ENCODE measurements at places on chromosomes 6 and 20.

GRCh38 chr20:1535420-1536175, 21.9 kb downstream of the SIRPD start:
- DNase-seq, result no peak

DNA sequence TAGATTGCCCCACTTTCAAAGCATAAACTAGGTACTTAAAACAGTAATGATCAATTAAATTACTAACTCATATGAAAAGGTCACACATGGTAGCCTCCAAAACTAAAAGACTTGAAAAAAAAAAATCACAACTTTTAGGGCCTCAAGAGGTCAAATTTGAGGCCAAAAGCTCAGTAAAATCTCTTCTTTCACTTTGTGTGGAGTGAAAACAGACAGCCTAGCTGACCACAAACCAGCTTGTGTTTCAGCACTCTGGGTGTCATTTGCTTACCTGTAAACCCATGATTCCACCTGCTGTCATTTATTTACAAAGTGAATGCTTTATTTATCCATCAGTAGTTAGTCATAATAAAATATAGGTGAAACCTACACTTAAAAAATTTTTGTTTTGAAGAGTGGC, 34.0 kb downstream of the GNAS start:
- DNase-seq, result no peak

DNA sequence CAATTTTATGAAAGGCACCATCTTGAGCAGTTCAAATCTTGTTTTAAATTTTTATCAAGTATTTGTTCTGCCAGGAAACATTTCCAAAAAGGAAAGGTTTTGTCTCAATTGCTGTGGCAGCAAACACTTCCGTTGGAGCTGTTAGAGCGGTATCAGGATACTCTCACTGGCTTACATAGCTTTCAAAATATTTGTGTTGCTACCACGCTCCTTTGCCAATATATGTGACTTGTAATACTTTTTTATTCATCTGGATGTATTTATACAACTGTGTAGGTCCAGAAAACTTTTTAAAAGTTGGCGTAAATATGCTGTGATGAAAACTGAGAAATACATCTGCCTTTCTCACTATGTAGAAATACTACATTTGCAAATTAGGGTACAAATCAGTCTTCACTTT, 37.8 kb upstream of the NHSL1 start:
- no peak for DNase-seq

GRCh38 chr6:170297576-170298330, 6.9 kb upstream of the DLL1 start:
- DNase-seq, result no peak

- no peak for DNase-seq
Measured at GRCh38 chr20:50034567-50035180, 51.9 kb downstream of the SNAI1 start.

DNA sequence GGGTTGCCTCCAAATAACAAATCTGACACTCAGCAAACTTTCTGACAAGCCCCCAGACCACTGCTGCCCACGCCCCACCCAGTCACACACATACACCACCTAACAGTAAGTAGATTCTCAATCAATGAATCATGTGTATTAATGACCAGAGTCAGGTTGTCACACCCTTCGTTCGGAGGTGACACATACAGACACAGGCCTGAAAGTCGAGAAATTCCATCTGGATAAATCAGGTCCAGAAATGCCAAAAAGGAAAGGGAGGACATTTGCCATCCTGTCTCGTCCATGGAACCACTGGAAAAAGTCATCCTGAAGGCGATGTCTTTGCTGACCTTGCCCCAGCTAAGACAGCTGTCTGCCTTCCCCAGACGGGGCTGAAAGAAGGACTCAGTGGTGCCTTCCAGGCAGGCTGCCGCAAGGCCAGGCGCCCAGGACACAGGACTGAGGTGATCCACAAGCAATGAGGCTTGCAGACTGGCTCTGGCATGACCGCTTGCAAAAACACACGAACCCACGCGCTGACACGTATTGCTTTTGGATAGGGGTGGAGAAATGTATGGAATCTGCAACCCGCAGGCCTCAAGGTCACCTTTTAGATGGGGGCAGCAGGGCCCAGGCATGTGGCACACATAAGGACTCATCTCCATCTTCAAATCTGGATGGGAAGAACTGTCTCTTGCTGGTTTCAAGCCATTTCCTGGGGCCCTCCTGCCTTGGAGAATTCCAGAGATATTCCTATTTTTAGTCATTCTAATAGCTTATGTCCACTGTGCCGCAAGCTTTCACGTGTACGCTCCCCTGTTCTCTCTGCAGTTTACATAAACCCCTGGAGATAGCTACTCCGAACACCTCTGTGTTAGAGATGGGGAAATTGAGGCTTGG, 9.0 kb downstream of the NFATC2 start:
- DNase-seq, result no peak

DNA sequence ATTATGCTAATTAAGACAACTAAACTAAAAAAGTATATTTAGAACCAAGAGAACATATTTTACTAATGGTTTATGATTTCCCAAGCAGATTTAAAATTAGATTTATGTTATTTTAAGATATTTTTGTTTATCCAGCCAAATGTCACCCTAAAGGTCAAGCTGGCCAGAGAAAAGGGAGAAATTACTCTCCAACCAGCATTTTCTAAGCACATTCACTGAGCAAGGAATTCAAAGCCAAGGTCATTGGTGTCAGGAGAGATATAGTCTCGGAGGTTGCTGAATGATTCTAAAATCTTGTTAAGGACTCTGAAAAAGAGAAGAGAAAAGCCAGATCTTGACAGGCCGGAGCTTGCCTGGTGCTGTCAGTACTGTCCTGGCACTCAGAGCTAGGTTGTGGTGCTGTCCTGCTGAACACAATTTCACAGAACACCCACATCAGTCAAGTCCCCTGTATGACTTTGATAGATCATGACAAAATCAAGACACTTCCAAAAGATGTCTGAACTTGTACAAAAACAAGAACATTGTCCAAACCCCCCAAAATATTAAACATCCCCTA, 222.3 kb upstream of the SMLR1 start:
- no peak for DNase-seq

- no peak for DNase-seq
Measured at GRCh38 chr6:41103847-41104246, 31.1 kb downstream of the NFYA start.

Data from NCI-H187 (cell line).